Muscle of back (tissue), 13 donors: ENCODE measurements at places on chromosomes 11 and 22. TPM values are rescaled to one million over a fixed set of nuclear protein-coding genes. Genes with fewer than 3 reads are reported as not detected.

GRCh38 chr11:10655227-10655626 lies 38.3 kb downstream of the IRAG1 start:
- DNase-seq: no peak

DNA sequence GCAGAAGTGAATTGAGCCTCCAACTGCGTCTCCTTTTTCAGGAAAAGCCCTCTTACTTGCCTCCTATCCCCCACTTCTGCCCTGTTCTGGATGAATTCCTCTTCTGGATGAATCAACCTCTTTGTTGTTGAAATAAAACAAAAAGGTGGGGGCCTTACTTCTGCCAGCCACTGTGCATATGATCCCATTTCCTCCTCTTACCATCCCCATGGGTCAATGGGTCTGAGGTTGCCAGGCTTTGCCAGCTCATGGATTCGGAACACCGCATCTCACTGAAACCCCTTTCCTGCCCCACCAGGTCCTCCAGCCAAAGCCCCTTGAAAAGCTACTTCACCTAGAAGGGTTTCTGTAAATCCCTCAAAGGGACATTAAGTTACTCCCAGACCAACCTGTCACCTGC lies 3.7 kb upstream of the CHST1 start:
- DNase-seq: no peak

OR52H1 gene
- not detected for polyA plus RNA-seq

GRCh38 chr22:44085743-44086270 lies 61.7 kb downstream of the PARVB start:
- no peak for DNase-seq

GRCh38 chr22:49353235-49353634 lies 474.4 kb downstream of the BRD1 start:
- DNase-seq: no peak

TIMP3 gene
- polyA plus RNA-seq: 154 TPM
